ENCODE measurements at places on chromosomes 6 and 20. TPM values are rescaled to one million over a fixed set of nuclear protein-coding genes. Genes with fewer than 3 reads are reported as not detected.

IL17A gene
- total RNA-seq, result not detected

TREM2 gene
- 66.6 TPM for total RNA-seq

OOEP gene
- total RNA-seq, result not detected

KCNS1 gene
- 0.69 TPM for total RNA-seq

RGS17 gene
- 0.29 TPM for total RNA-seq

ADGRF1 gene
- 7.2 TPM for total RNA-seq

GPR63 gene
- under 0.01 TPM for total RNA-seq

HRH3 gene
- not detected for total RNA-seq

NEDD9 gene
- 122 TPM for total RNA-seq

SLC22A23 gene
- 73.1 TPM for total RNA-seq

RAET1E gene
- 0.30 TPM for total RNA-seq

TRIM31 gene
- total RNA-seq, result 0.17 TPM

FAM217B gene
- total RNA-seq, result 21.3 TPM

KIF13A gene
- total RNA-seq, result 47.5 TPM

MYB gene
- total RNA-seq, result 10.5 TPM

DDR1 gene
- total RNA-seq, result 101 TPM

ATP9A gene
- 31.3 TPM for total RNA-seq

BPIFB2 gene
- total RNA-seq, result not detected

MCHR2 gene
- not detected for total RNA-seq

MRPS18A gene
- total RNA-seq, result 45.6 TPM

SAPCD1 gene
- total RNA-seq, result 4.5 TPM

LIN28B gene
- total RNA-seq, result 0.10 TPM

PNPLA1 gene
- total RNA-seq, result not detected

MYT1 gene
- total RNA-seq, result not detected

GSTA3 gene
- 0.57 TPM for total RNA-seq

SLC17A1 gene
- not detected for total RNA-seq

BTN1A1 gene
- total RNA-seq, result not detected

TGM3 gene
- total RNA-seq, result 0.59 TPM

TRIM40 gene
- total RNA-seq, result not detected

GID8 gene
- 24.1 TPM for total RNA-seq

RAMACL gene
- total RNA-seq, result 10.3 TPM

TSBP1 gene
- not detected for total RNA-seq

IL17F gene
- not detected for total RNA-seq

PDYN gene
- not detected for total RNA-seq

TRDN gene
- total RNA-seq, result not detected

TDRD6 gene
- total RNA-seq, result 3.1 TPM

TSPO2 gene
- not detected for total RNA-seq

HDGFL1 gene
- not detected for total RNA-seq

SAMD3 gene
- total RNA-seq, result 11.4 TPM

CYP39A1 gene
- 6.3 TPM for total RNA-seq

IL20RA gene
- total RNA-seq, result 44.8 TPM

C6orf52 gene
- not detected for total RNA-seq

PROKR2 gene
- total RNA-seq, result not detected

TREM1 gene
- 52.8 TPM for total RNA-seq

CFB gene
- total RNA-seq, result 52.6 TPM

LHFPL5 gene
- total RNA-seq, result not detected

LRRC1 gene
- 10.9 TPM for total RNA-seq

ACTL10 gene
- total RNA-seq, result 3.8 TPM

PHACTR3 gene
- total RNA-seq, result 30.8 TPM

LY6G6C gene
- total RNA-seq, result not detected

ADISSP gene
- 37.7 TPM for total RNA-seq

ZSCAN31 gene
- 18.1 TPM for total RNA-seq

ETV7 gene
- total RNA-seq, result 3.0 TPM

All from upper lobe of left lung (tissue), 6 donors.